CD4-positive, alpha-beta memory T cell (primary cell): ENCODE measurements at places on chromosomes 6 and 20.

DNA sequence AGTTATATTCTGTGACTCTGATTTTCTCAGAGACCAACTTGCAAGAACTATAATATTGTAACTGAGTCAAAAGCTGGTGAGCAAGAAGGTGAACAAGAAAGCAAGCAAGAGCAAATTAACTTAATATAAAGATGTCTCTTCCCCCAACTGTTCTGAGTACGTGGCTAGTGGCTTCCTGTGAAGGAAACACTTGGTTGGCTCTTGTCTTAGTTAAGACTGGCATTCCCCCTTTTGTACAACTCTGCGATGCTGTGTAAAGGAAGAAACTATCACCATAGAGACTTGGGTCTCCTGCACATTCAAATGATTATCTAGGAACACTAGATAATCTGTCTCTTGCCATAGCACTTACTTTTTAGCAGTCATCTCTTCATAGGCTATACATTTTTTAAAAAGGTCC, 47.3 kb upstream of the TNFAIP3 start:
- DNase-seq = peak; percentile 69

DNA sequence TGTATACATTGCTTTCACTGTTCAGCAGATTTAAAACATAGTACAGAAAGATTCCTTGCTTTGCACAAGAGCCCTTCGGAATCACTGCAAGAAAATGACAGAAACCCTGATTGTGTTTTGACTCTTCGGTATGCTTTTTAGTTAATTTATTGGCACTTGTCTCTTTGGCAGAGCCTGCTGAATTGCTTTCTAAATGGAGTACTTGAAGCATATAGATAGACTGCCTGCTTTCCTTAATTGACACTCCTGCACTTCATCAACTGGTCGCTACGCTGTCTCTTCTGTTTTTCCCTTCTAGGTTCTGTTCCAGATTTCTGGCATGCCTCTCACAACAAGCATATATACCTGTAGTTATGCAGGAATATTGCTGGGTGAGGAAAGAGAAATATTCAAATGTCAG, 22.4 kb upstream of the RBM24 start:
- no peak for DNase-seq

DNA sequence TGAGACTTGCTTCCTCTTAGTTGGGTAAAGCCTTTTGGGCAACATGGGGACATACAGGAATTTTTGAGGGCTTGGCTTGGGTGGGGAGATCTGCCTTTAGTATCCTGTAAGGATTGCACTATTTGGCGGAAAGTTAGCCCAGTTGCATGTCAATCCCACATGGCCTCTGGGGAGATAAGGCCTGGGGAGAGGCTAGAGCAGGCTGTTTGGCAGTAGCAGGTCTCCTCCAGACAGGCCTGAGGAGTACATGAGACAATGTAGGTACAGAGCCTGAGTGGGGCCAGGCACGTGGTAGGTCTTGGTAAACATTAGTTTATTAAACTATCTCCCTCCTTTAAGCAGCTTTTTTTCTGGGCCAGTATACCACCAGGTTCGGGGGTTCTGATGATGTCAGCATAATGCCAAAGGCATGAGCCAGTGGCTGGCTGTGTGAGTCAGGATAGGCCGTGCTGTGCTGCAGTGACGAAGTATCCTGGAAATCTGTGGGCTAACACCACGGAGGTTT, 147.9 kb downstream of the VEGFA start:
- DNase-seq = no peak

GRCh38 chr20:50866036-50866685, 65.1 kb downstream of the ADNP start:
- no peak for DNase-seq

DNA sequence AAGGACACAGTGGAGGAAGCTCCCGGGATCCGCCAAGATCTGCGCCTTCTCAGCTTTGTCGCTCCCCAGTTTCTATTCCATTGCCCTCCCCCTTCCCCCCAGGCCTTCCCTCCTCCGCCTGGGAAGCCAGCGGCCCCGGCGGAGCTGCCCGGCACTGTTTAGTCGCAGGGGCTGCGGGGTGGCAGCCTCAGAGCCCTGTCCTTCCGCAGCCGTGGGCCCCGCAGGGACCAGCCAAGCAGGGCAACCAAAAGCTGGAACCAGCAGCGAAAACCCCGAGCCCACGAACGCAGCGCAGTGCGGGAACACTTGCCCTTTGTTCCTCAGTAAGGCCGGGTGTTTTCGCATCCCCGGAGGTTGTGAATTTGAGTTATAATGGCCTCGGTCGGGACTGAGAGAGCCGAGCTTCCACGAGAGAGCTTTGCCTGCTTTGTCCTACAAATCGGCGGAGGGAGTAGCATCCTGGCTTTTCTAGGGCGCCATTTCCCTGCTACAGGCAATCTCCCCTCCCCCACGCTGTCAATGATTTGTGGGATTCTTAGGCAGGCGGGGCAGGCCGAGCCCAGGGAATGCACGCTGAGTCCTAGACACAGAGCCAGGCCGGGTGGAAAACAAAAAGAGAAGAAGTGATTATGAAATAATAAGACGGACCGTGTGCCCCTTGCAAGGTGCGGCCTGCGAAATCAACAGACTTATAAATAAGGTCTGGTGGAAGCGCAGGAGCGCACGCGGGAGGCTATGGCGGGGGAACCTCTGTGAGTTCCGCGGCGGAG, 4.0 kb upstream of the TUBB2B start:
- no peak for DNase-seq

- DNase-seq = no peak
Observed at GRCh38 chr20:38152621-38153221, 12.3 kb downstream of the TGM2 start.

DNA sequence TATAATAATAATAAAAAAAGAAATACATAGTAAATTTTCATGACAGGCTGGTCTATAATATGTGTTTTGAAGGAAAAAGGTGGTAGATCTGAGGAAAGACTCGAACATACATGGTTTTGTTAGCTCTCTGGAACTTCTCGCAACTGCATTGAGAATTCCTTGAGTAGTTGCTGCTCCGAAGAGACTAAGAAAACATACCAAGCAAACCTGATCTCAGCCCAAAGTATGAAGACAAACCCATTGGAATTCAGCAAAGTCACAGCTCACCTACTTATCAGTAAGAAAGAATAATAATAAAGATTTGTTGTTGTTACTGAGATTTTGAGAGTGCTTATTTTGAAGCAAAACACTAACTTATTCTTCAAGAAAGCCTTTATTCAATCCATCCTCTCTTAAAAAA, 1107.1 kb upstream of the EYS start:
- DNase-seq = no peak

DNA sequence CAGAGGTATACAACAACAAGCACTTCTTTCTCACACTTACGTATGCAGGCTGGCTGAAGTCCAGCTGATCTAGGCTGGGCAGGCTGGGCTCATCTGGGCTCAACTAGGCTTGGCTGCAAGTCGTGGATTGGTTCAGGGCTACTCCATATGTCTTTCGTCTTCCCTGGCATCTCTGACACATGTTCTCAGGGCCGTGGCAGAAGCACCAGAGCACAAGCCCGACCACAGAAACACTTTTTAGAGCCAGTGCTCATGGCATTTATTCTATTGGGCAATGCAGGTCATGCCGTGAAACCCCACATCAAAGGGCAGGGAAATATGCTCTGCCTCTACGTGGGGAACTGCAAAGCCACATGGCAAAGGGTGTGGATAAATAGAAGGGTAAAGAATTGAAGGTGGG, 93.8 kb downstream of the RIN2 start:
- no peak for DNase-seq

GRCh38 chr20:41046716-41047115, 18.1 kb downstream of the TOP1 start:
- DNase-seq = no peak

DNA sequence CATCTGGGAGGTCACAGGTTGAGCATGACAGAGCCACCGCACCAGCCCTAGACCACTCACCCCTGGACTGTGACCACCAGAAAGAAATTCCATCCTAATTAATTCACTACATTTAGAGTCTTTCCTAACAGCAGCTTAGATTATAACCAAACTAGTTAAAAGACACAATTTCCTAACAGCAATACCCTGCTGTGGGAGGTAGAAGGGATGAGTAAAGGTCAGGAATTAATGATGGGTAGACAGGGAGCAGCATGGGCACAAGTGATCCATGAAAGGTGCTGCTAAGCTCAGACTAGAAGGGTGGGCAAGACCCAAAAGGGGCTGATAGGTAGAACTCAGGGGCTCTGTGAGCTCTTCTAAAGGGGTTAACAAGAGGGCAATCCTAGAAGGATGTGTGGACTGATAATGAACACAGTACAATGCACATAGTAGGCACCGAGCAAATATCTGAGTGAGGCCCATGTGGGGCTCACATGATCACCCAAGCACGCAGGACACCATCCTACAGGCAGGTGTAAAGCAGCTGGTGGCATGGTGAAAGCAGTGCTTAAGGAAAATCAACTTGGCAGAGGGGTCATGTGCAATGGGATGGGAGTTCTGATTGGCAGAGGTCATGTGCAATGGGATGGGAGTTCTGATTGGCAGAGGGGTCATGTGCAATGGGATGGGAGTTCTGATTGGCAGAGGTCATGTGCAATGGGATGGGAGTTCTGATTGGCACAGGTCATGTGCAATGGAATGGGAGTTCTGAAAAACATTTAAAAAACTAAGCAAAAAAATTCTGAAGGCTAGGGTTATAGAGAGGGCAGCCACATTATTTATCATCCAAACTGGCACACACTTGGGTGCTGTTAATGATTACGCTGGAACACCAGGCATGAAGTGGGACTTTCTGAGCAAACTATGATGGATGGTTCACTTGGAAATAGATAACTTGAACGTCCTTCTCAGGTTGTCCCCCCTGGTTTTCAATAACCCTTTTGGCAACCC, 188.2 kb upstream of the FOXQ1 start:
- DNase-seq = no peak

GRCh38 chr20:37348792-37349516, 3.0 kb downstream of the SRC start:
- DNase-seq = no peak

- DNase-seq = no peak
Observed at GRCh38 chr6:146910611-146911010, 293.6 kb upstream of the STXBP5 start.
